Pulmonary artery endothelial cell (primary cell): ENCODE measurements at places on chromosomes 11 and 22. TPM values are rescaled to one million over a fixed set of nuclear protein-coding genes. Genes with fewer than 3 reads are reported as not detected.

DNA sequence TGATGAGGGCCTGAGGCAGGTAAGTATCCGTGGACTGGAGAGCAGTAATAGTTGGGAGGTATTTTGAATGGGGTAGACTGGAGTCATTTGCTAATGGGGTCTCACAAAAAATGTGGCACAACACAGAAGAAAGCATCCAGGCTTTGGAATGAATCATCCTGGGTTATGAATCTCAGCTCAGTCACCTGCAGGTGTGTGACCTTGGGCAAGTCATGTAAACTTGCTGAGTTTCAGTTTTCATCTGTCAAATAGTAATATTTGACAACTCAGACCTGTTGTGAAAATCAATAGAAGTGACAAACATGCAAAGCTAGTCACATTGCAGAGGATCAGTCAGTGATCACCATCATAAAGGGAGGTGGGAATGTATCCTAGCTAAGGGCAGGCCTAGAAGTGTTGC is 232.0 kb upstream of the TENM4 start:
- no peak for DNase-seq

DNA sequence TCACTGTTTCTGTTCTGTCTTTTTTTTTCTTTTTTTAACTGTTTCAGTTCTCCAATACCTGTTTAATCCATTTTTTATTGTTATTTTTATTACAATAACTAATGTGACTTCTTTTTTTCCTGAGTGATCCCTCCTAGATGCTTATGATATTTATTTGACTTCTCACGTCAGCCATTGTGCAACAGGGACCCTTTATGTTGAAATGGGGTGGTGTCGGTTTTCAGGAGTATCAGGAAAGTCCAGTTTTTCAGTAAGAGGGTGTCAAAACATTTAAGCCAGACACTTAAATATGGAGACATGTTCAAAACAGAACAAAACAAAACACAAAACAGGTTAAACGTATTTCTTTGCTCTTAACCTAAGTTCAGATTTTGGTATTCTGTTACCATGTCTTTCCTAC is 418.8 kb downstream of the DYNC2H1 start:
- no peak for DNase-seq

DNA sequence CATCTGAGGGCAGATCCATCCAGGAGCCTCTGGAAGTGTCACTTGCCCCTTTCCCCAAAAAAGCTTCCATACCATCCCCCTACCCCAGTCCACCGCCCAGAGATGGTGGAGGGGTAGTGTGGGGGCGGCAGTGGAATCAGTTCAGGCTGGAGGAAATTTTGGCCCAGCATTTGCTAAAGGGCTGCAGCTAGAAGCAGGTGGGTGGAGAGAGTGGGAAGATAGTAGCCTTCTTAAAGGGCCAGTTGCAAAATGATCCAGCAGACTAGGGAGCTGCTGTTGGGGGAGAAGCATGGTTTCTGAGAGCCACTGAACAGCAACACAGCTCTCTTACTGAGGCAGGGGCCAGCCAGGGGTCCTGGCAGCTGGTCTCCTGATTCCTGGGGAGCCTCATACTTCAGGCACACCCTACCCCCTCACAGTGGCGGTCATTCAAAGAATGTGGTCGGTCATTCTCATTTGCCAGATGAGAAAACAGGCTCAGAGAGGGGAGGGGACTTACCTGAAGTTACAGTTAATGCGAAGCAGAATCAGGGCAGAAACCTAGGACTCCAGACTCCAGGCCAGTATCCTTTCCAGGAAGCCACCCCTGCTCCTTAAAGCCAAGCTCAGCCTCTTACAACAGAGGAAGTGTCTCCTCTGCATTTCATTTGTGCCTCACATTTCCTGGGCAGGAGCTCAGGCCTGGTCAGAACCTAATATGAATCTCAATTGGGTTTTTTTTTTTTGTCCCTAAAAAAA is 5.4 kb downstream of the SEC14L2 start:
- DNase-seq: no peak

LARGE2 gene
- total RNA-seq: not detected in 2 replicates

DNA sequence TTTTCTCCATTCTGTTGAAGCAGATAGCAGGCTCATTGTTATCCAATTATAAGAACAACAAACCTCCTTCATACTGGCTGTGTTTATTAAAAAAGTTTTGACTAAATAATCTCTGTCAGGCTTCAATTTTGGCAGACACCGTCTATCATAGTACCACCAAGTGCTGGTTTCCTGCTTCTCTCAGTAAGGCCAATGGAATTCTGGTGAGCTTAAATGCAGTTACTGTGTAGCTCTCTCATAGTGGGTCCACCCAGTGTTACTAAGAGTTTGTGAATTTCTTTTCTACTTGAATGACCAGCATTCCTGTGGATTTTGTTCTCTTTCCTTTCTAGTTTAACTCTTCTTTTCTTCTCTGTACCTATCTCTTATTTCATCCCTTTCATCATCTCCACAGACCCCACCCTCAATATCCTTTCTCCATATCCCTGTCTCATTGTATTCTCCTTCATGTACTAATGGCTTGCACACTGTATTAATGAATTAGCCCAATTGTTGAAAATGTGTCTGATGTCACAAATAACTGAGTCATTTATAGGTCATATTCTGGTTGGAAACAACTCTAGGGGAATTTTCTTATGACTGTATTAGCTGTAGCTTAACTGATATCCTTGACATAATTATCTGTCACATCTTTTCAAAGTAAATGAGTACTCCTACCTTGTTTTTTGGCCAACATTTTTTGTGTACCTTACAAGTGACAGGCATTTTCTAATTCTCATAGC is 372.1 kb downstream of the FAT3 start:
- DNase-seq: no peak

- no peak for DNase-seq
Observed at GRCh38 chr22:28074526-28074925, 155.5 kb upstream of the PITPNB start.

DNA sequence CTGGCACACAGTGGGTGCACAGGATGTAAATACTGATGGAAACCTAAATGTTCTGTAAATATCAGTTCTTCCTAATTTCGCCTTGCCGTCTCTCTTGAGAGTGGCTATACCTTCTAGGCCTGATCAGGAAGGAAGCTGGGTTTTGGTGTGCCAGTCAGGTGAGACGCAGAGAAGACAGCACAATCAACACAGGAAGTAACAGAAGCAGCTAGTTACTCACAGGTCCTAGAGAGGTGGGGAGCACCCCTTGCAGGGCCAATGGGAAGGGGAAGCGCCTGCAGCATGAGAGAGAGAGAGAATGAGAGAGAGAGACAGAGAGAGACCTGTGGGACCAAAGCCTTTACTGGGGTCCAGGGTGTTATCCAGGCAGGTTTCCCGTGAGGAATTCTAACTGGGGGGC is 80.8 kb downstream of the FBLN1 start:
- no peak for DNase-seq
